Endothelial cell of umbilical vein (primary cell): ENCODE measurements at places on chromosomes 11 and 22. TPM values are rescaled to one million over a fixed set of nuclear protein-coding genes. Genes with fewer than 3 reads are reported as not detected.

MISFA gene
- total RNA-seq = 2.8 and 3.6 TPM in 2 replicates

KIF18A gene
- 14.1 and 18.5 TPM in 2 replicates for total RNA-seq

ACCSL gene
- total RNA-seq = not detected in 2 replicates

SAAL1 gene
- 22.1 and 24.2 TPM in 2 replicates for total RNA-seq

DEUP1 gene
- total RNA-seq = not detected in 2 replicates

BAIAP2L2 gene
- total RNA-seq = 0.16 and 0.20 TPM in 2 replicates

GAL3ST1 gene
- total RNA-seq = not detected in 2 replicates

TPBGL gene
- not detected in 2 replicates for total RNA-seq

FOXR1 gene
- total RNA-seq = not detected in 2 replicates

GDPD5 gene
- 50.1 and 79.2 TPM in 2 replicates for total RNA-seq

KCNQ1OT1 gene
- 1.5 and 1.8 TPM in 2 replicates for total RNA-seq

OLFML1 gene
- not detected in 2 replicates for total RNA-seq

CARD18 gene
- not detected in 2 replicates for total RNA-seq

B3GAT1 gene
- total RNA-seq = not detected in 2 replicates

OR52A1 gene
- not detected in 2 replicates for total RNA-seq

OR2AG1 gene
- not detected in 2 replicates for total RNA-seq

PRR33 gene
- not detected in 2 replicates for total RNA-seq

SERPIND1 gene
- total RNA-seq = 0.25 and 1.8 TPM in 2 replicates

CYTH4 gene
- total RNA-seq = not detected in 2 replicates

OSBP2 gene
- total RNA-seq = 6.5 and 7.5 TPM in 2 replicates

RTN4RL2 gene
- total RNA-seq = 0.83 and 1.3 TPM in 2 replicates

RAD9A gene
- 18.4 and 24.6 TPM in 2 replicates for total RNA-seq

C11orf52 gene
- 0.31 and 0.99 TPM in 2 replicates for total RNA-seq

CNIH2 gene
- 0.78 and 1.2 TPM in 2 replicates for total RNA-seq

LUZP2 gene
- 0.07 and 0.23 TPM in 2 replicates for total RNA-seq

RBFOX2 gene
- total RNA-seq = 125 and 129 TPM in 2 replicates

HEPN1 gene
- total RNA-seq = not detected in 2 replicates

OR6M1 gene
- total RNA-seq = not detected in 2 replicates

HEPHL1 gene
- total RNA-seq = not detected in 2 replicates

CCDC157 gene
- 1.7 and 2.1 TPM in 2 replicates for total RNA-seq

MRPL49 gene
- 49.7 and 51.6 TPM in 2 replicates for total RNA-seq

OR2D2 gene
- total RNA-seq = 0.31 and 1.2 TPM in 2 replicates

OR52N4 gene
- total RNA-seq = not detected in 2 replicates

CARS1 gene
- 66.2 and 72.3 TPM in 2 replicates for total RNA-seq
